ENCODE measurements at places on chromosomes 12 and 14.

- peak; percentile 31 for DNase-seq
Observed at GRCh38 chr12:3236345-3237187, 159.4 kb downstream of the TSPAN9 start.

- no peak for DNase-seq
Observed at GRCh38 chr12:23887055-23887835, 62.2 kb downstream of the SOX5 start.

GRCh38 chr12:130965668-130966067 lies 12.0 kb downstream of the ADGRD1 start:
- DNase-seq, result no peak

GRCh38 chr14:91841065-91841464 lies 26.3 kb downstream of the TC2N start:
- DNase-seq, result no peak

DNA sequence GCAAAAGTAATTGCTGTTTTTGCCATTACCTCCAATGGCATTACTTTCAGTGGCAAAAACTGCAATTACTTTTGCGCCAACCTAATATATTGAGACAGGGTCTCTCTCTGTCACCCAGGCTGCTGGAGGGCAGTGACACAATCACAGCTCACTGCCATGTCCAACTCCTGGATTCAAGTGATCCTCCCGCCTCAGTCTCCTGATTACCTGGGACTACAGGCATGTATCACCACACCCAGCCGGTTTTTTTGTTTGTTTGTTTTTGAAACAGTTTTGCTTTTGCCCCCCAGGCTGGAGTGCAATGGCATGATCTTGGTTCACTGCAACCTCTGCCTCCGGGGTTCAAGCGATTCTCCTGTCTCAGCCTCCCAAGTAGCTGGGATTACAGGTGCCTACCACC lies 15.7 kb upstream of the KDM2B start:
- DNase-seq, result no peak

DNA sequence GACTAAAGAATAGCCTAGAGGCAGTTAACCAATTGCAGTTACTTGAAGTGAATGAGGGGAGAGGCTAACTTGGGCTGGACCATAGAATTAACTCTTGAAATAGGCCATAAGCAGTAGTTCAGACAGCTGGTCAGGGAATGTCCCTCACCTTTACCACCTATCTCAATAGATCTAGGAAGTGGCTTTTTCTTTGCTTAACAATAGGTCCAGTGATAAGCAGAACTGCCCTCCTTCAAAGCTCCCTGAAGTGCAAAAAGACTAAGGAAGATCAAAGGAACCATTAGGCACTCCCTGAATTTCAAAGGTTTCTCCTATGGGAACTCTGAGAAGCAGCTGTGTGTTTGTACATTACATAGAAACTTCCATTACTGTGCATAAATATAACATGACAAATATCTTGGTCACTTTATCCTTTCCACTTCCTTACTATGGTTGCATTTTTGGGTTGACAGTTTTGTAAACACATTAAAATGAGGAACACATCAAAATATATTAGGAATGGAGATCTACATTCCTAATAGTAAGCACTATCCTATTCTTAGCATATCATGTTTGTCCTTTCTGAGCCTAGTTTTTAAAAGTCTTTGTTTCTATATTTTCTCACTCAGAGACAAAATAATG lies 7.2 kb upstream of the NAA30 start:
- DNase-seq, result no peak

- no peak for DNase-seq
Observed at GRCh38 chr14:64968167-64968566, 4.0 kb downstream of the RAB15 start.

GRCh38 chr12:120497524-120498150 lies 1.7 kb downstream of the DYNLL1 start:
- DNase-seq, result no peak

GRCh38 chr12:115584156-115584555 lies 693.3 kb downstream of the MED13L start:
- DNase-seq, result no peak

DNA sequence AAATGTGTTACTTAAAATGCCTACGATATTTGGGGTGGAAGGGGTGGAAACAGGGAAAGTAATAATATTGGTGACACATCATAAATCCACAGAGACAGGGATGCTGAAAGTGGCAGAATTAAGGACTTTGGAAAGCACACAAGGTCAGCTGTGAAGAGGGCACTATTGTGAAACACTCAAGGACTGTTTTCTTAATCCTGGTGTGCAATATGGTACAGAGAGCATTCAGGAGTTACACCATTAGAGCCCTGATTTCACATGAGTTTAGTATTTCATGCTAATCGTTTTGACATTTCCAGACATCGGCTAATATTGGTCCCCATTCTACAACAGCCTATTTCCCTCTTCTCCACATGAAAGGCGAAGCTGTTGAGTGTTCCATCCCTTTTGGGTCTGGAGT lies 219.2 kb downstream of the MSRB3 start:
- no peak for DNase-seq

DNA sequence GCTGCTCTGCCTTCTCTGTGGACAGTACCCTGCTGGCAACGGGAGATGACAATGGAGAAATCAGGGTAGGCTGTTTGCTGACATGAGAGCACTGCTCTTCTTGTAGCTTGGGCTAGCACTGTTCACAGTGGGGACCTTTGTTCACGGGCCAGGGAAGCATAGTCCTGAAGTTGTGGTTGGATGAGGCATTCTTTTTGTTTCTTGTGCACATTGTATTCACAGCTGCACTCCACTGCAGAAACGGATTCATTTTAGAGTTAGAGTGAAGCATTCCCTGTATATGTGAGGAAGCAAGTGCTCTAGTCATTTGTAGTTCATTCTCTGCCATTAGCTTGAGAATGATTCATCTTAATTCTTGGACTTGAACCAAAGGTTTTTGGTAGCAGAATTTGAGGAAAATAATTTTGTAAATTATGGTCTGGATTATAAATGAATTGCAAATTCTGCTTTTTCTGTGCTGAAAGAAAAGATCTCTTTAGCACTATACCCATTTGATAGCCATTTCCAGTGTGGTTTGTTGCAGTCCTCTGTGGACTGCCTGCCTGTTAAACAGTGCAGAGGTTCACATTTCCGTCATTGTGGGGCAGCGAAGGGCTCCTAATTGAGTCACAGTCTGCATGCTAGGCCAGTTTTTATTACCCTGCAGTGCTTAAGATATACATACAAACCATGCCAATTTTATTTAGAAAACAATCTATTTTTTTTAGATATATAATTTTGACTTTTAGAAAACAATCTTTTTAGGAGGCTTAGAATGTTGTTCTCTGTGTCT lies 80.6 kb downstream of the APAF1 start:
- DNase-seq, result peak; percentile 31

DNA sequence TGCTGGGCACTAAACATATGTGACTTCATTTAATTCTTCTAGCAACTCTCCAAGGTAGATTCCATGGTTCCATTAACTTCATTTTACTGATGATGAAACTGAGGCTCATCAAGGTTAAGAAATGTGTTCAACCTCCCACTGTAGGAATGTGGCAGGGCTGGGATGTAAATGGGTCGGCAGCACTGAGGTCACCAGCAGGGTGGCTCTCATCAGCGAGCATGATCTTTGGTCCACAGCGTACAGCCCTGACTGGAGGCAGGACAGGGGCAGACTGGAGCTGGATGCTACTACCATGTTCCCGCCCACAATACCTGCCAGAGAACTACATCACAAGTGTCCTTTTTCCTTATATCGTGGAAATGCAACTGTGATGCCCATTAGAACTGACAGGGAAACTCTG lies 4.6 kb downstream of the APPL2 start:
- no peak for DNase-seq

GRCh38 chr14:76274324-76274723 lies 101.6 kb upstream of the ESRRB start:
- no peak for DNase-seq

DNA sequence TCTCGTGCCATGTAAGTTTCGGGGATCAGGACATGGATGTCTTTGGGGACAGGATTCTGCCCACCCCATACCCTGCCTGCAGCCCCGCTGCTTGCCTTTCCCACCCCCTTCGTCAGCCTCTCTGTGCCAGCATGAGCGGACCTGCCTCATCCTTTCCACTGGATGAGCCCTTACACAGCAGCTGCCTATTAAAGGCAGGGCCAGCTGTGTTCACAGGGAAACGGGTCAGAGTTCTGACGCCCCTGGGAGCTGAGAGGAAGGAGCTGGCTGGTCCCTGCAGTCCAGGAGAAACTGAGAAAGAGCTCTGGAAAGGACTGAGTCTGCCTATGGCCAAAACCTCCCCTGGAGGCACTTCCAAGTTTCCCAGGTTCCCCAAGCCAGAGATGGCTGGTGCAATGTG lies 83.5 kb upstream of the NCOR2 start:
- no peak for DNase-seq

DNA sequence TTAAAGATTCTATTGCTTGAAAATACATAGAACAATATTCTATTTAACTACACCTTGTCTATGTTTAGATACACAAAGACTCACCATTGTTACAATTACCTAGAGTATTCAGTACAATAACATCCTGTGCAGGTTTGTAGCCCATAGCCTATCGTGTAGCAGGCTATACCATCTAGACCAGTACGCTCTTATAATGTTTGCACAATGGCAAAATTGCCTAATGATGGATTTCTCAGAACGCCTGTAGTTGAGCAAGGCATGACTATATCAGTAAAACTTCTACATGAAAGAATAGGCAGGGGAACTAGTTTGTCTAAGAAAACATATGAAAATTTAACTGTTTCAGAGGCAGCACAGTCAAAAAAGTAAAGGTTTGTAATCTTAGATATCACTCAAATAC lies 375.9 kb downstream of the DAD1 start:
- no peak for DNase-seq

DNA sequence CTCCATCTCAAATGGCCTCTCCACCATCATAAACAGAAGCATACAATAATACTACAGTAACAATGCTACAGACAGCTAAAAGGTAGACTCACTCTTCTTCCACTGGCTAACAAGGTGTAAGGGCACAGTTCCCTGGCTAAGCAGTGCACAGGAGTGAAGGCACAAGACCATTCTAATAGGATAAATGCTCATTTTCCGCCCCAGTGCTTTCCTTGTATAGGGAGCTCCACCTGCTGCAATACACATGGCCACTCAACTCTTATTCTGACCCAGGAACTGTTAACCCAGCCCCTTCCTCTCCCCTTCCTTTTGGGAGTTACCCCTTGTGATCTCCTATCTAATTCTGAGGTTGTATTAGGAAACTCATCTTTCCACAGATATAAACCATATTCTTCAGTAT lies 124.6 kb downstream of the KCNK10 start:
- no peak for DNase-seq

- peak; percentile 45 for DNase-seq
Observed at GRCh38 chr12:1115484-1116231, 124.6 kb downstream of the ERC1 start.

GRCh38 chr12:132071040-132071810 lies 72.9 kb downstream of the DDX51 start:
- DNase-seq, result no peak

All from non-pigmented ciliary epithelial cell (primary cell).